ENCODE measurements at places on chromosomes 7 and 10.

DNA sequence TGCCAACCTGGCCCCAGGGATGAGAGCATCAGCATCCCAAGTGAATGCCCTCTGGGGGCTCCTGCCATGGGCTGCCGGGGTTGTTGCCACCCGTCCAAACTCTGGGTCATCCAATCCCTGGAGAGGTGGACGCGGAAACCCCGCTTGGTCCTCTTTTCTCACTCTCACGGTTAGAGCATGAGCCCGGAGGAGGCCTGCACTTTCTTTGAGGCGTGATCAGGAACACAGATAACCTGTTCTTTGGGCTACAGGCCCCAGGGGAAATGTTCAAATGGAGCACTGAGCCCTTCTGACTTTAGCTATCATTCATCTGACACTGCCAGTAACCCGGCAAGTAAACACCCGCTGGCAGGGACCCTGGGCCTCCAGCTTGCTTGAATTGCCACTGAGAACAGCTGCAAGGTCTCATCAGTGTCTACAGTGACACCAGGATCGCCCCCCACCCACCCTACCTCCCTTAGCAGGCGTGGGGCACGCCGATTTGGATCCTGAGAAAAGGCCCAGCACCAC is 29.4 kb upstream of the SLF2 start:
- DNase-seq = no peak

- DNase-seq = peak; percentile 7
Observed at GRCh38 chr10:128855618-128856428, 611.2 kb upstream of the MGMT start.

- no peak for DNase-seq
Observed at GRCh38 chr10:42971251-42971599, 105.6 kb upstream of the RET start.

DNA sequence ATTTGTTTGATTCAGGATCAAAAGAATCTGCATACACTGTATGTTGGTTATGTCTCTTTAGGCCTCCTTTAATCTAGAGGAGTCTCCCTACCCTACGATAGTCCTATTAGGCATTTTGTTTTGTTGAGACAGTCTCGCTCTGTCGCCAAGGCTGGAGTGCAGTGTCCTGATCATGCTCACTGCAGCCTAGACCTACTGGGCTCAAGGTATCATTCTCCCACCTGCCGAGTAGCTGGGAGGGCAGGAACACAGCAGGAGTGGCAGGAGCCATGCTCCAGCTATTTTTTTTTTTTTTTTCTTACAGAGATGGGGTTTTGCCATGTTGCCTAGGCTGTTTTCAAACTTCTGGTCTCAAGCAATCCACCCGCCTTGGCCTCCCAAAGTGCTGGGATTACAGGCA is 123.0 kb upstream of the DKK1 start:
- no peak for DNase-seq

GRCh38 chr10:123997486-123998196 is 95.8 kb downstream of the CHST15 start:
- no peak for DNase-seq

DNA sequence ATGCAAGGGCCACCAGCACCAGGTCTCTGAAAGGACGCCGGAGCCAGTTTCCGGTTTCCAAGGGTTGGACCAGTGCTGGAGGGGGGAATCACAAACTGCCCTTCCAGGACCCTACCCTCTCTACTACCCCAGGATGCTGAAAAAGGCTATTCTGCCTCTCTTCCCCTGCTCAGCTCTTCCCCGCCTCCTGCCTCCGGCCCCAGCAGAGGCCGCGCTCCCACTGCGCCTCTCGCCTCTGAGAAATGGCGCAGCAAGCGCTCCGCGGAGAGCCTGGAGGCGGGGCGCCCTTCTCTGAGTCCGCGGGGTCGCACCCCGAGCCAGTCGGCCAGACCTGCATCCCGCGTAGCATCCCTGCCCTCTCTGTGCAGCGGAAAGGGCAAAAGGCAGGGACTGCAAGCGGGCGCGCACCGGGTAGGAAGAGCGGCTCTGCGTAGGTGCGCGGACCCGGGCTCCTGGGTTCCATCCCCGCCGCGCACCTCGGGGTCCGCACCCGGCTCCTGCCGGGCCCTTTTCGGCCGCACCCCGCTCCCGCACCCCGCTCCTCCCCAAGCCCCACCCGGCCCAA is 476 bp upstream of the RET start:
- DNase-seq = no peak

- DNase-seq = no peak
Observed at GRCh38 chr10:103633846-103634245, 140.3 kb downstream of the NEURL1 start.

- DNase-seq = no peak
Observed at GRCh38 chr10:57627642-57628178, 640.0 kb downstream of the IPMK start.

DNA sequence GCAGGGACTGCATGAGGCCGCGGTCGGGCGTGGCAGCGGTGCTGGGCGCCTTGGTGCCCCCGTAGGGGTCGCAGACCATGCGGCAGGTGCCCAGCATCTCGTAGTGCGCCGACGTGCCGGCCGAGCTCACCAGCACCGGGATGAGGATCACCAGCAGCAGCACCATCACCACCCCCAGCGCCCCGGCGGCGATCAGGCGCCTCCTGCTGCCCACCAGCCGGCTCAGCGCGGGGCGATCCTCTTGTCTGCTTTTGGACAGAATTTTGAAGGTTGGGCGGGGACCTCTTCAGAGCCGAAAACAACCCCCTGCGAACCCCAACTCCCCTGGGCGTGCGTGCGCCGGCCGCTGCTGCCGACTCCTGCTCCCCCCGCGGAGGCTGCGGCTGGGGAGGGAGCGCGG is 779 bp downstream of the C1QL3 start:
- peak; percentile 45 for DNase-seq

- DNase-seq = no peak
Observed at GRCh38 chr10:61279400-61279799, 173.8 kb downstream of the TMEM26 start.

DNA sequence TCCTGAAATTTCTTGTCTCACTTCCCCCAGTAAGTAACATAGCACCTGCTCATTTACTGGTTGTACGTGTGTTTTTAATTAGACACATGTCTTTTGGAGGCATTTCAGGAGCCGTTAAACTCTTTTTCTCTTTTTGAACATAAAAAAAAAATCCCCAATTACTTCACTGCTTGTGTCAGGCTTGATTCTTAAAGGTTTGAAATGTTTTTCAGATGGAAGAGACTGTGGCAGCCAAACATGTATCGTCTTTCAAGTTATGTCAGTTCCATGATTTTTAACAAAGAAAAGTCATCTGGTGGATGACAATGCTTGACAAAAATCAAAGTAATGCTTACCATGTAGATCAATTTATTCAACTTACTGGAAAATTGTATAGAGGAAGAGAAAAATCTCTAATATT is 585.8 kb downstream of the GATA3 start:
- no peak for DNase-seq

DNA sequence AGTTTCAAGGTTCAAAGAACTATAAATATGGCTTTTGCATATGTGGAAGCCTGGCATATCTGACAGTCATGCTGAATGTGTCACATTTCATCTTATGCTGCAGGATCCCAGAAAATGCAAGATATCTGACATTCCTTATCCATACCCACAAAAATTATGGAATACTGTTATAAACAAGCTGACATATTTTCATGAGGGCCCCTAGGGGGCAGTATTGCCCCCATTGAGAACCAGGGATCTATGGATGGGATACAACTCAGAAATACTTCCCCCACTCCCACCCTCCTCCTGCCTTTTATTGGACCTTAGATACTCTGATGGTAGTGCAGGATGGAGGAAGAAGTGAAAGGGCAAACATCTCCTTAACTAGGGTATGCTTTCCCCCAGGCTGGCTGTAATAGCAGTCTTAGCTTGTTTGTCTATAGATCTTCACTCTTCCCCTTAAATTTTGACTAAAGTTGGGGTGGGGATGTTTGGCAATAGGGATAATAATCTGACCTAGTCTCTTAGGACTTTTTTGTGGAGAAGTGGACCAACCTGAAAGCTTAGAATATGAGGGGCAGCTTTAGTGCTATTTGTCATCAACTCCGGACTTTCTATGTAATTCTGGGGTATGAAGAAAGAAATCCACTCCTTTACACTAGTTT is 3.5 kb upstream of the GNGT1 start:
- peak; percentile 24 for DNase-seq

DNA sequence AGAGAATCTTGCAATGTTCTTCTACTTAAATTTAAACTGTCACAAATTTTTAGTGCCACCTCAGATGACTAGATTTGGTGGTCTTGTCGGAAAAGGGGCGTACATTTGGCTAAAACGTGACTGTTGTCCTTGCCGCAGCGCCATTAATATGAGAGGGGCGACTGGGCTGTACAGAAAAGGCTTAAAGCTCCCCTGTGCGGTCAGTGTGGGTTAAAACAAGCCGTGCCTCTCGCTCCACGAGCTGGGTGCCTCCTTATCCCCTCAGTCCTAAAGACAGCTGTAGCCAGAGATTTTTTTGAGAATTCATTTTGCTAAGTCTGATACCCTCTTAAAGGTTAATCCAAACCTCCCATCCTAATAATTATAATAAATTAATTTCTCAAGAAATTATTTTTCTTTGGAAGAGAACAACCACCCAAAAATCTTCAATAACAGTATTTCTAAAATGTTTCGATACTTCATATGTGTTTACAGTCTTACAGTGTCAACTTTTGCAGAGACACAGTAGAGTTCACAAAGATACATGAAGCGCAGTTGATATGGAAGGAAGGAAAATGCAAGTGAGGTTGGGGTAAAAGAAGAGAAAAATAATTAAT is 68.6 kb downstream of the C7orf25 start:
- peak; percentile 24 for DNase-seq

DNA sequence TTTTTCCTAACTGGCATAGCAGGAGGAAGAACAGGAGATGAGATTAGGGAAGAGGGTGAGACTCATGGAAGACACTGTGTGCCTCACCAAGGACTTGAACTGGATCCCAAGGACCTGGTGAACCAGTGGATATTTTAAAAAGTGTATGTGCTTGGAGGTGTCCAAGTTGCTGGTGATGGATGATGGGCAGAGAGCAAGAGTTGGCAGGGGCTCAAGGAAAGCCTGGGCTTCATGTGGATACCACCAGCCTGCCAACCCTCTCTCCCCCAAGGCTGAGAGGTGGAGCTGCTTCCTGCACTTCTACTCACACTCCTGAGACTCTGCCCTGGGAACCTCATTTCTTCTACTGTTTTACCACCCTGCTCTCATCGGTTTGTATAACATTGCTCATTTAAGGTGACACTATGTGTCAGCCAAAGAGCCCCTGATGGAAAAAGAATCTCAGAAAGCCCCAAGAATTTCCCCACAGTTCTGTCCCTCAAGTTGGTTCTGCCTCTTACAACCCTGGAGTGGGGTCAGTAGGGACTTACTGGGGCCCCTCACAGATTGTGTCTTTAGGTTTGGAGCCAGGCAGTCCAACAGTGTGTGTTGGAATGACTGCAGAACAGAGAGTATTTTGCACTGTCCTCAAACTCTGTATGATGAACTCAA is 56.2 kb upstream of the PDCD4 start:
- DNase-seq = no peak

DNA sequence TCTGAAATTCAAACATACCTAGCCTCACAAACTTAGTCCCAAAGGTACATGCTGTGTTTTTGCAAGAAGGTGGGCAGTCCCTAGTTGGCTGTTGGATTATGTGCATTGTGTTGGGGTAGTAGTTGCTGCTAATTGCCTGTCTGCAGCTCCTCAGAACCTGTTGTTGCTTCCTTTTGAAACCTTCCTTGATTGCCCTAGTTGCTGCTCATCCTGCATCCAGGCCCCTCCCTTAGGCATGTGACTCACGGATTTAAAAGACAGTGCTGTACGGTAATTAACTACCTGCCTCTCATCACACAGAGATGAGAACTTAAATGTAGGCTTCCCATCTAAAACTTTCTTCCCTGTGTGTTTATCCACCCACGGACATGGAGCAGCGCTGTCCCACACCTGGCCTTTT is 67.7 kb downstream of the BMPR1A start:
- no peak for DNase-seq

DNA sequence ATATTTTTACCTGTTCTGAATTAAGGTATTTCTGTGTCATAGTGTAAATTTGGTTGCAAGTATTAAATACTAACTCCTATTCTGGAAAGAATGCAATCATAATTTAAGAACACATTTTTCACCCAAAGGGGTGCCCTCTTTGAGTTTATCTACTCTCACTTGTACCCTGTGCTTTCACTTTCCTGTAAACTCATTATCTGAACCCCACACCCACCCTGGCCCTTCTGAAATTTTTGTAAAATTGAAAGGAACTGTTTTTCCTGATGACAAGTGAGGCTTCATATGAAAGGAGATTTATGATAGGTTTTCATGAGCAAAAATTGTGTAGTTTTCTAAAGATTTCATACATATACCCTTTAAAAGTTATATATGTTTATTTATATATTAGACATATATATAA is 134.5 kb downstream of the WNT2 start:
- DNase-seq = no peak

DNA sequence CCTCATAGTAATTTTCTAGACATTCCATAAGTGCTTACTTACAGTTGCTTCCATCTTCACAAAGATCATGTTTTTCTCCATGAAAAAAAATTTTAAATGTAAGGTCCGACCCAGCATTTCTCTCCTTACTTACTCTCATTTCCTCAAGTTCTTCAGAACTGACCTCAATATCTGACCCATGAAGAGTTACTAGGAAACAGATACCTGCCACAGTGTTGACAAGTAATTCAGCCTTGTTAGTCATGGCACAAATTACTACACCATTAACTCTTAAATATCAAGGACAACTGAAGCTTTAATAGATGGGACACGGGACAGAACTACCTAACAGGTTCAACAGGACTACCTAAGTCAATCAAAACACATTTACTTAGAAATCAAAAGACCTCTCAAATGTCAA is 316.2 kb downstream of the POM121L12 start:
- DNase-seq = no peak

GRCh38 chr7:101911800-101912715 is 94.6 kb downstream of the CUX1 start:
- DNase-seq = no peak

GRCh38 chr7:11726794-11727155 is 105.2 kb downstream of the THSD7A start:
- no peak for DNase-seq

DNA sequence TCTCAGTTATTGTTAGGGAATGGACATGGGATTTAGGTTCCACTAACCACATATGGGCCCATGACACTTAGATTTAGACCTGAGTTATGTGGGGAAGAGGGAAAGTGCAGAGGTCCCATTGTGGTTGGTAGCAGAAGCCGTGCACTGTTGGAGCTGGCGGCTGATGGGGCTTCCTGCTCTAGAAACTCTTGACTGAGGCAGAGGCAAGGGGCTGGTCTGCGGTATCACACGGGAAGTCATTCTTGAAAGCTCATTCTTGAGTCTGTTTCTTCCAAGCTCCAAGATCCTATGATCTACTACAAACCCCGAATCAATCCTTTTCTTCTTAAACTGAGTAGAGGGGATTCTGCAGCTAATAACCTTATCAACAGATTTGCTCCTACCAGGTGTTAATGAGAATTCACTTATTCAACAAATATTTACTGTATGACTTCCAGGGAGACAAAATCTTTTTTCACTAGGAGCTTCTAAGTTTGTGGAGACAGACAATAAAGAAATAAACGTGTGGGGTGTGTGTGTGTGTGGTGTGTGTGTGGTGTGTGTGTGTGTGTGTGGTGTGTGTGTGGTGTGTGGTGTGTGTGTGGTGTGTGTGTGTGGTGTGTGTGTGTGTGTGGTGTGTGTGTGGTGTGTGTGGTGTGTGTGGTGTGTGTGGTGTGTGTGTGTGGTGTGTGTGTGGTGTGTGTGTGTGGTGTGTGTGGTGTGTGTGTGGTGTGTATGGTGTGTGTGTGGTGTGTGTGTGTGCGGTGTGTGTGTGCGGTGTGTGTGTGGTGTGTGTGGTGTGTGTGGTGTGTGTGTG is 57.1 kb downstream of the AOC1 start:
- peak; percentile 77 for DNase-seq

GRCh38 chr7:134029743-134030142 is 97.4 kb upstream of the LRGUK start:
- DNase-seq = no peak

Measured in activated CD8-positive, alpha-beta T cell treated with anti-CD3 and anti-CD28 coated beads, Interleukin-2, amount 10 ng/mL, durations not matched to agents 7 days and 5 days (primary cell).